ENCODE measurements at places on chromosomes 3 and 15.

DNA sequence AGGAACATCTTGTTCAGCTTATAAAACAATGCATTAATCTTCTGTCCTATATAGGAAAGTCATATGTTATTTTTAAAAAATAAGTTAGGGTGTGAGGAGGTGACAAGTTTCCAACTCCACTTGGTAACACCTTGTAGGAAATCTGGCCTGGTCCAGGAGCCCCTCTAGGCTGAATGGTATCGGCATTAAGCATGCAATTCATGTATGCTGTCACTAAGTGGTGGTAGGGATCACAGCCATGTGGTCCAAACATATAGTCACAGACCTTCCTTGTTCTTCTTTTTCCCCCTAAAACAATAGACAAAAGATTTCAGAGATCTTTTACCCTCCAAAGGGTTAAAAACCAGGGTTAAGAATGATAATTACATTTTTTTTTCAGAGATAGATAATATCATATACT is 4.2 kb upstream of the APBA2 start:
- DNase-seq, result no peak

- peak; percentile 92 for DNase-seq
Measured at GRCh38 chr3:12967606-12968351, 105.5 kb downstream of the IQSEC1 start.

DNA sequence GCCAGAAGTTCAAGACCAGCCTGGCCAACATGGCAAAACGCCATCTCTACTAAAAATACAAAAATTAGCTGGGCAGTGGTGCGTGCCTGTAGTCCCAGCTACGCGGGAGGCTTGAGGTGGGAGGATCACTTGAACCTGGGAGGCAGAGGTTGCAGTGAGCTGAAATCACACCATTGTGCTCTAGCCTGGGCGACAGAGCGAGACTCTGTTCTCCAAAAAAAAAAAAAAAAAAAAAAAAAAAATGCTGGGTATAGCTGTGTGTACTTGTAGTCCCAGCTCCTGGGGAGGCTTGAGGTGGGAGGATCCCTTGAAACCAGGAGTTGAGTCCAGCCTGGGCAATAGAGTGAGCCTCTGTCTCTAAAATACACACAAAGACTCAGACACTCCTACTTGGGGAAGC is 32.0 kb downstream of the PPP1R2 start:
- no peak for DNase-seq

- no peak for DNase-seq
Measured at GRCh38 chr3:124461838-124462632, 268.2 kb upstream of the UMPS start.

DNA sequence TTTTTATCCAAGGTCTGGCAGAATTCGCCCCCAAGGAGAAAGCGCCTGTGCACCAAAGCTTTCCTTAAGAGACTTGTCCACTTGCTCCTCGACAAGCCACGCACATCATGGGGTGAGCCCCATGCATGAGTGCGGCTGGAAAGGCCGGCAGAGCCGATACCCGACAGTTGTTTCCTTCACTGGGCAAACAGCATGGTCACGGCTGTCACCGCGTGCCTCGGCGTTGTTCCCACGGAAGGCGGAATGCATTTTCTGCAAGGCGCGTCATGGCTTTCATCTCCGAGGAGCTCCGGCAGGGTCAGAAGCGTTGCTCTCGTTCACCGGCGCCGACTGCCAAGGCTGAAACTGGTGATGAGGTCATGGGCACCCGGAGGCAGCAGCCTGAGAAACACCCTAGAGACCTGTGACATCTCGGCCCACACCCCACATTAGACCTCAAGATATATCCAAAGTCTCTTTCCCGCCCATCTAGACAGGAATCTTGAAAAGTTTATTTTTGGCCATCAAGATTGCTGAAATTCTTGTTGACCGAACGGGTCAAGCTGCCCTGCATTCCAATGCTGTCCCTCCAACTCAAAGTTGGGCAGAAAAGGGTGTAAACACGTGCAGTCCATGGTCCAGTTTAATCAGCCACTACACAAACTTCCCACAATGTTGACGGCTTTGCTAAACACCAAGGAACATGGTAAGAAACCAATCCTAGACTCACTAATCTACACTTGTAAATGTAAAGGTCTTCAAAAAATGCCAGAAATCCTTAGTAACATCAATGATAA is 604 bp upstream of the TJP1 start:
- DNase-seq, result no peak

DNA sequence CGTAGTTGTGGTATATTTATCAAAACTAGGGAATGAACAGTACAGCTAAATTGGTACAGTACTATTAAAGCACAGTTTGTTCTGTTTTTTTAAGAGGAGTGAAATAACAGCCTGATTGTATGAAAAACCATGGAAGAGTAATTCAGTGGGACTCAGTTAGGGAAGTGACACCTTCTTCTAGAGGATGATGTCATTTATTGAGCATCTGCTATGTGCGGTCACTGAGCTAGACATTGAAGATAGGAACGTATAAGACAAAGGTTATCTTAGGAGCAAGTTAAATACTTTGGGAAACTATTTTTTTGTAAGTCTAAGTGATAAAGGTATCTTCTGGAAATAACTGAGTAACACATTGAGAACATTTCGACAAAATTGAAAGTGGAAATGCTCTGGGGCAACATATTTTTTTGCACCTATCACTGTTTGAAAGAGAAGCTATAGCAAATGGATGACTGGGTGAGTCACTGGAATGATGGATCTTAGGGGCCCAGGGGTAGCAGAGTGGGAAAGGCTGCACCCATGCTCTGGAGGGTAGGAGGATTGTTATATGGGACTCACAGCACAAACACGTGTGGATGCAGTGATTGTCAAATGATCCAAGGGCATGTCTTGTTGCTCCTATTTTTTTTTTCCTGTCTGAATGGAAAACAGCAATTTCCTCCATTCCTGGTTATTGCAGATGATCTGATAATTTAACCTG is 43.0 kb downstream of the OXNAD1 start:
- DNase-seq, result no peak

DNA sequence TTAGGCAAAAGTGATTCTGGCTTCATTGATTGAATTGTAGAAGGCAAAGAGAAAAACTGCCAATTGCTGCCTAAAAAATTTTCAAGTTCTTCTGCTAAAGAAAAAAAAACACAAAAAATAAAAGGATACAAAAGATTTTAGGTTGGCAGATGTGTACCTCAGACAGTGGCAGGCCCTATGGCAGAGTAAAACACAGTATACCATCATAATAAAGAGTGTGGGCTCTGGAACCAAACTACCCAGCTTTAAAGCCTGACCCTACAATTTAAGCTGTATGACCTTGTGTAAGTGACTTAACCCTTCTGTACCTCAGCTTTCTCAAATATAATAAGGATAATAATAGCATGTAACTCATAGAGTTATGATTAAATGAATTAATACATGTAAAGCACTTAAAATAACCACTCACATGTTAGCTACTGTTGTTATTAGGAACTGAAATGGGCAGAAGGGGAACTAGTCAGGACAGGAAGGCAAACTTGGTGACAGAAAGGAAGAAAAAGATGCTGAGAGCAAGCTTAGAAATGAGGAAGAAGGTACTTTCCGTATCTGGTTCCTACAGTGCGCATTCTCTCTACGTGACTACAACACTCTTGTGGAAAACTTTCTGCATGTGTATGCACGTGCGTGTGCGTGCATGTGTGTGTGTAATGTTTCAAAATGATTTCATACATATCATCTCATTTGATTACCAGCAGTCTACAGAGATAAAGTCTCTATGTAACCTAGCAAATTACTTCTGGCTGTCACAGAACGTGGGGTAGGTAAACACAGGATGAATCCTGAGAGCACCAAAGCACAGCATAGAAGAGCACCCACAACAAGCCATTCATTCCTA is 13.6 kb upstream of the GATM start:
- DNase-seq, result peak; percentile 23

GRCh38 chr3:140447136-140447535 is 230.7 kb upstream of the TRIM42 start:
- DNase-seq, result no peak

- DNase-seq, result no peak
Measured at GRCh38 chr3:195446359-195446758, 3.5 kb upstream of the ACAP2 start.

DNA sequence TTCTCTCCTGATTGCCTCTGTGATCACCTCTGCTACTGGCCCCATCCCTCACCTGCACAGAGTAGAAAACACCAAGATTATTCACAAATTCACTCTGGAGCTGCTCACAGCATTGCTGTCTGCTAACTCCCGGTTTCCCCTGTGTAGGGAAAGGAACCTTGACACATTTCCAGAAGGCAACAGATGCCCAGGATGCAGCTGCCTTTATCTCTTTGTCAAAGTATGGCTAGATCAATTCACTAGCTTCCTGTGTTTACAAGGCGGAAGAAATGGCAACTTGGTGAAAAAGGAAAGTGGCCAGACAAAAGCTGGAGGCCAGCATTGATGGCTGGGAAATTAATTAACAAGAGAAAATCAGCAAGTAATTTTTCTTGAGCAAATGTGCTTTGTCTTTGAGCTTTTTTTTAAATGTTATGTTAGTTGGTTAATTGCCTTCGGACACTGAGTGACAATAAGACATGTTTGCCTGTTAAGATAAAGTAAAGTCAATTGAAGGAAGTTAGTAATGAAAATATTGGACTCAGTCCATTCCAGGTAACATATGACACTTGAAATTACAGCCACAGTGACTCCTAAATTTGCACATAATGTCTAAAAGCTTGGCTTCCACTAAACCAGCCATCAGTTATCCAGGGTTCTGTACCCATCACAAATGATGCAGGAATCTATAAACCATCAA is 394.6 kb upstream of the IL12A start:
- no peak for DNase-seq

DNA sequence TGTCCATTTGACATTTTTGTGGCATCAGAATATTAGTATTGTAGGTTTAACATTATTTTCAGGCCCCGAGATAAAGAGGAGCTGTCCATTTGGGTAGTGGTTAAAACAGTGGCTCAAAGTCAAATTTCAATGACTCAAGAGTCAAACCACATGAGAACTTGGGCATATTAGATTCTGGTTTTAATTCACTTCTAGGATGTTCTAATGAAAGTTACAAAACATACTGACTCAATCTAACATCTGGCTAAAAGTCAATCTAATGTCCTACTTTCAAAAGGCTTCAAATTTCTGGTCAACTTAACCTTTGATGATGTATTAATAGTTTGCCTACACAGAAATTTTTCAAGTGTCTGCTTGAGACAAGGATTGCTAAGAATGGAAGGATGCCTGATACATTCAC is 112.4 kb downstream of the ABI3BP start:
- DNase-seq, result no peak

- no peak for DNase-seq
Measured at GRCh38 chr15:83475551-83475950, 28.4 kb downstream of the SH3GL3 start.

- DNase-seq, result no peak
Measured at GRCh38 chr15:89642106-89642505, 13.2 kb downstream of the KIF7 start.

GRCh38 chr15:91150502-91151160 is 50.6 kb downstream of the SV2B start:
- DNase-seq, result no peak

DNA sequence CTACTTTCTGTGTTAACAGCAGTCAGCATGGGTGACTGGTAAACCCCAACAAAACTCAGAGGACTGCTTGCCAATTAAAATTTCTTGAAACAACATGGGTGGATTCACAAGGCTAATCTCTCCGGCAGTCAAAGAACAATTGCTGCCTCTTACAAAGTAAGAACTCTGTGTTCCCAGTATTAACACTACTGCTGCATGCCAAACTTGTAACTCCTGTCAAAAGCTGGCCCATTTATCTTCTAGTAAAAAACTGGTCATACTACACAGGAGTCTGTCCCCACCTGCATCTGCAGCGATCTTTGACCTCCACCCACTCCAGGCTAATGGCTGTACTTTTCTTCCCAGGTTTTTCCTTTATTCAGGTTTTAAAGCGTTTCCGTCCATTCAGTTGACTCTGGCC is 8.7 kb upstream of the ZNF589 start:
- no peak for DNase-seq

DNA sequence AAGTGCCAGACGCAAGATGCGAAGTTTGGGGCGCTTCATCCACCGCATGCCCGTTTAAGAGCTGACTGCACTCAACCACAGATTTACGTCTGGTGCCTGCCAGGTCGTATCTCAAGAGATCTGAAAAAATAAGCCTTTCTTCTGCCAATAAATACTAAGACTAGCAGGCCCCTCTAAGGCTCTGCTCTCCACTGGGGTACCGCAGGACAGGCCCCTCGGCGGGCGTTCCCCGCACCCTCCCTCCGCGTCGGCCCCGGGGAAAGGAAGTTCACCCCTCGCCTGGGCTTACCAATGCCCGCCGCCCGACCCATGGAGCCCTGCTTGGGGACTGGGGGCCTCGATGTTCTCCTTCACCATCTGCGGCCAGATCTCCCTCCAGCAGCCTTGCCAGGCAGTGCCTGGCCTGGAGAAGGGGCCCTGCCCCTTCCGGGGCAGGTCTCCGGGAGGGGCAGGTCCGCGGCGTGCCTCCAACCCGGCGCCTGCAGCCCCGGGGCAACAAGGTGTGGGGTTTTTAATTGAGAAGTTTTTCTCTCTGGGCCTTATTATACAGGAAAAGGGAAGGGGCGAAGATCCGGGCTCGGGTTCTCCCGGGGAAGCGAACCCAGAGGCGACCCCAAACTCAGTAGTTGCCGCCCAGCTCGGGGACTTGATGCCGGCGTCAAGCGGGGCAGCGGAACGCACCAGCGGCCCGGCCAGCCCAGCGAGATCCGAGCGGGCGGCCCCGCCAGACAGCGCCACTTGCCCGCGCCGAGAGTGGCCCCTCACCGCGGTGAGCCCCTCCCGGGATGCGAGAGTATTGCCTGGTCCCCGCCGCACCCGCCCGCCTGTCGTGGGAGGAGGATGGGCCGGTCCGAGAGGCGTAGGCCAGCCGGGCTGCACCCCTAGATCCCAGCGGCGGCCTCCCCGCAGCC is 735 bp downstream of the GOLGA8B start:
- DNase-seq, result no peak

GRCh38 chr15:58010983-58011382 is 54.5 kb downstream of the ALDH1A2 start:
- DNase-seq, result no peak

DNA sequence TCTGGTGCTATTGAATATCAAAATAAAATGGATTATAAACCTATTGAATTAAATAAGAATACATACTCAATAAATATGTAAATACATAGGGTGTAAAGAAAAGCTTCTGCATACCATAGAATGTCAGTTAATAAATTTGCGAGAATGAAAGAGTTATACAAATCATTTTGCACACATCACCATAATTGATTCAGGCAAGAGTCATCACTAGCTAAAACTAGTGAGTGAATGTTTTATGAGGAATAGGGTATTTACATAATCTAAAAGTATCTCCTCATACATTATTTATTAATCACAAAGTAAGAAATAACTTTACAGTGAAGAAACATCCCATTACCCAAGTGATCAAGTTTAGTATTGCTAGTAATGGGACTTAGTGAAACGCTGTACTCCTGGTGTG is 13.6 kb downstream of the EXOG start:
- no peak for DNase-seq

DNA sequence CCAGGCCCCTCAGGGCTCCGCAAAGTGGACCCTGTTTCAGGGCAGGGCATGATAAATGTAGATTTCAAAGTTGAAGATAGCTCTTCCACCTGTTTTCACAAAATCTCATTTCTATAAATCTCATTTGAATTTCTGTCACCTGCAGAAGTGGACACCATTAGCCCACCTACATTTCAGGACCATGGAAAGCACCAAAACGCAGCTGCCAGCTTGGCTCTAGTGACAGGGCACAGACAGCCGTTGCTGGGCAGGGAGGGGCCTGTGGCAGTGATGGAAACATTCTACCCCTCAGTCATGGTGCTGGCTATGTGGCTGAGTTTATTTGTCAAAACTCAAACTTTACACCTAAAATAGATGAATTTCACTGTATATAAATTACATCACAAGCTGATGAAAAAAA is 40.4 kb downstream of the PRR23E start:
- no peak for DNase-seq

Data from CD4-positive, alpha-beta T cell treated with Interleukin-15 for 1 hour (primary cell).